ENCODE measurements at places on chromosomes 2 and 18.

- DNase-seq = no peak
Observed at GRCh38 chr2:85756822-85757435, 3.1 kb downstream of the ATOH8 start.

DNA sequence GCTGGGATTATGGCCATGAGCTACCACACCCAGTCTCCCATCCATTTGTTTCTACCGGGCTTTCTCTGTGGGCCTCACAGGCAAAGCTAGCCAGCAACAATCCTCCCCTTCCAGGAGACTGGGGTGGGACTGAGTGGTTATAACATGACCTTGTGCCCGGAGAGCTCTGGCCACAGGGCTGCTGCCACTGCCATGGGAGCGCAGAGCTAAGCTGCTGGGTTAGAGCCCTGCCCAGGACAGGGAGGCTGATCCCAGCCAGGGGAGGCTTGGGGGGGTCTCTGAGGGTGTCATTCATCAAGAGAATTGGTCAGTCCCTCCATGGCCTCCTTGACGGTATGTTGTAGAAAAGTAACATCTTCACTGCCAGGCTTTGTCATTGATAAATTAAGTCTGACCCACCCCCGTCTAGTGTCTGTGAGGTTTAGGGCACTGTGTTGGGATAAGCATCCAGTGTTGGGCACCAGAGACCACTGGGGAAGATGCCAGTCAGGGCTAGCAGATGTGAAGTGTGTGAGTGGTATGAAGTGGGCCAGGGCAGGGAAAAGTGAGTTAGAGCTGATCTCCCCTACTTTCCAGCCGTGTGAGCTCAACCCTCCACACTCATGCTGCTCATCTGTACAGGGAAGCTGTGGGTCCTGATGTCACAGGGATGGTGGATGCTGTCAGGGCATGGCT lies 368.4 kb upstream of the HS6ST1 start:
- DNase-seq = no peak

DNA sequence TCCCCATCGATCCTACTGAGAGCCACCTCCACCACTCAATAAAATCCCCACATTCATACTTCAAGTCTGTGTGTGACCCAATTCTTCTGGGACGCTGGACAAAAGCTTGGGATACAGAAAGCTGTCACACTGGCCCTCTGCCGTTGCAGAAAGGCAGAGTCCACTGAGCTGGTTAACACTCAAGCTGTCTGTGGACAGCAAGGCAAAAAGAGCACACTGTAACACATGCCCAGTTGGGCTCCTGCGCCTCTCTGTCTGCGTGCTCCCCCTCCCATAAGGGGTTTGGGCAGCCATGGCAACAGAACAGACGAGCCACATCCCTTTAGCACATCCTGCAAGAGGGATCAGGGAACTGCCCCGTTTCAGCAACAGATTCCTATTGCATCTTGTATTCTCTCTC lies 106.9 kb upstream of the RGPD4 start:
- DNase-seq = no peak

GRCh38 chr2:26081556-26081955 lies 47.7 kb downstream of the RAB10 start:
- DNase-seq = peak; percentile 40

DNA sequence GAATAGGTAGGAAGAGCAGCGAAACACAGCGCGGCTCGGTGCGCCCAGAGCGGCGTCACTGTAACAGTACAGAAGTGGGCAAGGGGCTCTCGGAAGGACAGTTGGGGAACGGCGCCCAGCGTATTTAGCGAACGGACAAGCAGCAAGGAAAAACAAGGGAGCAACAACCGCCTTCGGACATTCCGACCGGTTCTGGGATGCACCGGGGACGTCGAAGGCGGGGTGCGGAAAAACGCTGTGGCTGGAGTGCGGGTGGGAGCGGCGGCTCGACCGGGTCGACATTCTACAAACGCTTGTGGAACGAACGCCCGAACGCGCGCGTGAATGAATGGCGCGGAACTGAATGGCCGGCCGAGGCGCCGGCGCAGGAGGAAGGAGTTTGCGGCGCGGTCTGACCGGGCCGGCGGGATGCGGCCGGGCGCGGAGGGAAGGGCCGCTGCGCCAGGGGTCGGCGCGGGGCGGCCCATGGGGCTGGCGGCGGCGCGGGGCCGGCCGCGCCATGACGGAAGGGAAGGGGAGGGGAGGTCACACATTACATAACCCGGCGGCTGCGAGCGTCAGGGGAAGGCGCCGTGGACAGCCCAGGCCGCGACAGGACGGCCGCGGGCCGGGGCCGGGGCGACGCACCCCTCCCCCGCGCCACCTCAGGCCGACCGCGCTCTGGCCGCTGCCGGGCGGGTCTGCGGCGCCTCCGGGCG lies 605 bp downstream of the REV1 start:
- DNase-seq = peak; percentile 63

Data from inflammatory macrophage treated with lipopolysaccharide for 1 hour (primary cell).